ENCODE measurements at places on chromosomes 13 and 19.

DNA sequence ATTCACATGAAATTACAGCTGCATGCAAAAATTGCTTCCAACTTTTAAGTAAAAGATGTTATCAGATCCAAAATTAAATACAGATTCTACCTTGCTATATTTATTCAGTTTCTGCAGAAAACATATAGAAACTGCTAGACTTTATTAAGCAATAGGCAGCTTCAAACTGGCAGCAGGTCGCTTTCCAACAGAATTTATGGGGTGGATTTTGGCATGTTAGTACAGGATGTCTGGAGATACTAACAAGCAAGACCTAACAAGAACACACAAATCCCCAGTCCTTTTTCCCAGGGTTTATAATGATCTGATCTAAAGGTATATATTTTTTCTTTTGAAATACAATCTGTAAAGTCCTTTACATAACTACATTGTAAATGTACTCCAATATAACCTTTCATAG lies 27.5 kb downstream of the TBC1D4 start:
- DNase-seq = no peak

GRCh38 chr13:75700552-75700951 lies 64.4 kb downstream of the LMO7 start:
- DNase-seq = no peak

DNA sequence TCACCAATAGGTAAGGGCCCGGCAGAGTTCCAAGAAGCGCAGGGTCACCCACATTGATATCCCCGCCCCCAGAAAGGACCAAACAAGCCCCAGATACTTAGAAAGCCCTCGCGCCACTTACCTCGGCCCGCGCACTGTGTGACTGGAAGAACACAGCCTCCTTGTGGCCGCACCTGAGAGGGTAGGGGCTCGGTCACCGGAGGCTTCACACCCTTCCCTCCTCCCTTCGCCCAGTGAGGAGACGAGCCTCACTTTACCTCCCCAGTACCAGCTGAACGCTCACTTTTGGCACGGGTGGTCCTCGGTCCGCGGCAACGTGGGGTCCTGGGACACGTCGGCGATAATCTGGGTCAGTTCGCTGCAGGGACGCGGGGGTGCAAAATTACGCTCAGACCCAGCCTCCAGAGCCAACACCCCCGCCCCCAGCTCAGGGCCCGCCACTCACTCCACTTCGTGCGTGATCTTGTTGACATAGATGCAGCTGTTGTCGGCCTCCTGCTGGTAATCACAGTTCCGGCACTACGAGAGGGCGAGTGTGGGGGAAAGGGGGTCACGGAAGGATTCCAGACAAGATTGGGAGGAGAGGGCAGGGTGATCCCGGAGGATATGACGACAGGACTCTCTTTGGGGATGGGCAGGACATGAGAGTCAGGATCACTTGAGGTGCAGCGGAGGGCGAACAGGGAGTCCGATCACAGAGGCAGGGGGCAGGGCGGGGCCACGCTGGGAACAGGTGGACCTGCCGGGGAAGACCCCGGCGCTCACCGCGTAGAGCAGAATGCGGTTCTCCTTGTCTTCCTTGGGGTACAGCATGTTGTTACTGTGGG lies 568 bp downstream of the POLR2I start:
- no peak for DNase-seq

DNA sequence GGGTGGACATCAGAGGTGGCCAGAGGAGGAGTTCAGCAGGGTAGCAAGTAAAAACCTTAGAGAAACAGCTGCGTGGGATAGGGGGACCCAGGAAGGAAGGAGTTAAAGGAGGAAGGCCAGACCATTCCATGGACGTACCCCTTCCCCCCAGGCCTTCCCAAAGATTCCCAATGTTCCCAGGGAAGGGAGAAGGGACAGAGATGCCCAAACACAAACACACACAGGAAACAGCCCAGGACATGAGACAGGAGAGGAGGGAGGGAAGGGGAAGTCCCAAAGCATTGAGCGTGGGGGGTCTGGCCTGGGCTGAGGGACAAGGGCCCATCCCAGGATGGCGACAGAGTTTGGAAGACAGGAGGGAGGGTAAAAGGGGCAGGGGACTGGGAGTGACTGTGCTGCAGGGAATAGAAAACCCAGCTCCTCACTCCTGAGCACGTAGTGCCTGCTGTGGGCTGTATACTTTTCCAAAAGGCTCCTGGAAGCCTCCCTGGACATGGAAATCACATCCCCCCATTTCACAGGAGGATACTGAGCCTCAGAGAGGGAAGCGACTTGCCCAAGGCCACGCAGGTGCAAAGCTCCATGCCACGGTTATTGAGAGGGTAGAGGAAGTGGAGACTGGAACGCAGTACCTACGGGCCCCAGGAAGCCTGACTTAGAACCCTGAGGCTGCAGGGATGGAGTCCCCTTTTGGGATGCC lies 1.1 kb downstream of the SYDE1 start:
- no peak for DNase-seq

GRCh38 chr19:29953352-29954247 lies 11.6 kb downstream of the URI1 start:
- DNase-seq = no peak

DNA sequence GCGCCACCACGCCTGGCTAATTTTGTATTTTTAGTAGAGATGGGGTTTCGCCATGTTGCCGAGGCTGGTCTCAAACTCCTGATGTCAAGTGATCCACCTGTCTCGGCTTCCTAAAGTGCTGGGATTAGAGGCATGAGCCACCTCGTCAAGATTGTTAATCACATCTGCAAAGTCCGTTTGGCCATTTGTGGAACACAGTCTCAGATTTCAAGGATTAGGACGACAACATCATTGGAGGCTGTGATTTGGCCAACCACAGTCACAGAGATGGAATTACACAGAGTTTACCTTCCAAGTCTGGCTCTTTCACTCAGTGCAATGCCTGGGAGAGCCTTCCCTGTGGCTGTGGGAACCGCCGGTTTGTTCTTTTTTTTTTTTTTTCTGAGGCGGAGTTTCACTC lies 17.8 kb downstream of the SULT2B1 start:
- no peak for DNase-seq

DNA sequence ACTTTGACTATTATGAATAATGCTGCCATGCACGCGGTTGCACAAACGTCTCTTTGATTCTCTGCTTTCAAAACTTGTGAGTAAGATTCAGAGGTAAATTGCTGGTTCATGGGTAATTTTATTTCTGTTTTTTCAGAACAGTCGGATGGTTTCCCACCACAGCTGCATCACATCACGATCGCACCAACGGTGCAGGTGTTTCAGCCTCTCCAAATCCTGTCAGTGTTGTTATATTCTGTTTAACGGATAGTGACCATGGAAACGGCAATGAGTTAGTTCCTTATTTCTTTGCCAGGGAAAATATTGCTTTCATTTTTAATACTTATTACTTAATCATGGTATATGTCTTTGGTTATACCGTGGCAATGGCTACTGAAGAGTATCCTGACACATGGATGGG lies 19.1 kb upstream of the ZNF835 start:
- no peak for DNase-seq

DNA sequence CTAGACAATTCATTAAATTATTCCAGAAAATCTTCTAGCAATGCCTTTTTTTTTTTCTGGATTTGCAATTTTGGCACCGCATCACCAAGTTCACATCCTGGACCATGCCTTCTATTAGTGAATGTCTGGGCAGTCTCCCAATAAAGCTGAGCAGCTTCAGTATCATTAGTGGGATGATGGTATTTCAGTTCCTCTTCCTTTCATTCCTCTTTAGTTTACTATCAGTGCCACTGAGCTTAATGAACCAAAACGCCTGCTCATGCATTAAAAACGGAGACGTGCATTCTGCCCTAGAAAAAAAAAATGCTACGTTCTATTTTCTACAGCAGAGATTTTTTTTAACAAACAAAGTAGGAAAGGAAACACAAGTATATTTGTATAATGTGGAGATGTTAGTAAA lies 343.0 kb downstream of the PCDH9 start:
- no peak for DNase-seq
